Stimulated activated CD4-positive, alpha-beta T cell treated with anti-CD3 and anti-CD28 coated beads, Interleukin-1b, Interleukin-23, amount 100 ng/mL, for 24 hours (primary cell): ENCODE measurements at places on chromosomes 5 and 9.

GRCh38 chr9:27537027-27537435 lies 7.4 kb upstream of the MOB3B start:
- DNase-seq, result no peak

GRCh38 chr9:115058684-115059315 lies 59.2 kb downstream of the TNC start:
- no peak for DNase-seq

DNA sequence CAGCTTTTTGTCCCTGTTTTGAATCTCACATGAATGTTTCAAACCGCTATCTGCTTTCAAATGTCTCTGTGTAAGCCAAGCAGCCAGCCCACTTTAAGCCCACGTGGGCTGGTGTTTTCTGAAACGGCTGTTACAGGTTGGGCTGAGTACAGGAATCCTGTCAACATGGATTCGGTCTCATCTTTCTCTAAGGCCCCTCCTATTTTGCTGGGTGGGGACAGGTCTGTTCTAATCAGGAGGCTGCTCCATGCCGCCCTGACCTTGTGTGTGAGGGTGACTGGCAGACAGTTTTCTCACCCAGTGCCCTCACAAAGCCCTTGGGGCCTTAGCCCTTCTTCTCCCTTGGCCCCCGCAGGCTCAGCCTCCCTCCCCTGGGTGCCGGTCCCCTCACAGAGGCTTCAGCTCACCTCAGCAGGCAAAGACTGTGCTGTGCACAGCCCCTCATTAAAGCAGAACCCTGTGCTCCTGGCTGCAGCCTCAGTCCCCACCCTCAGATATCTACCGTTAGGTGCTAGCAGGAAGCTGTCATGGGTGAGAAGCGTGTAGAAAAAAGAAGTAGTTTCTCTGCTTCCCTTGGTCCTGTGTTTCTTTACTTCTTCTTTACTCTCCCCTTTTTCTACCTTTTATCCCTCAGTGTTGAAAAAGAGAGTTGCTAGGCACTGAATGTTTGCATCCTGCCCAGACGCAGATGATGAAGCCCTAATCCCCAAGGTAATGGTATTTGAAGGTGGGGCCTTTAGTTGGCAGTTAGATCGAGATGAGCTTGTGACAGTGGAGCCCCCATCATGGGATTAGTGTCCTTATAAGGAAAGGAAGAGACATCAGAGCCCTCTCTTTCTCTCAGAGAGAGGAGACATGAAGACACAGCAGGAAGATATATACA lies 205.7 kb downstream of the ADAMTS12 start:
- no peak for DNase-seq

GRCh38 chr5:57103317-57103907 lies 70.4 kb upstream of the GPBP1 start:
- DNase-seq, result no peak

GRCh38 chr5:93399675-93400074 lies 181.3 kb downstream of the NR2F1-AS1 start:
- DNase-seq, result no peak

GRCh38 chr9:18826248-18826647 lies 206.8 kb downstream of the SAXO1 start:
- no peak for DNase-seq

DNA sequence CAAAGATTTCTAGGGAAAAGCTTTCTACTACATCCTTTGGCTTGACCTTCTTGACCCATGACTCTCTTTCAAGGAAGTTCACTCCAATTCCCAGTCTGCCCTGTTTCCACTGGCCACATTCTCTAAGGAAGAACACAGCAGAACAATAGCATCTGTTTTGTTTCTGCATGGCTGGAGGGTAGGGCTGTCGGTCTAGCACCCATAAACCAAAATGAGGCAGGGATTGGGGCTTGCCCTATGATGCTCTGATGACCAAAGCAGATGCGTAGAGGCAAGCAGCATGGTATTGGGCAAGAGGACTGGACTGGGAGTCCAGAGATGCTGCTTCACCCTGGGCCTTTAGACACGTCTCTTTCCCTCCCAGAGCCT lies 24.1 kb downstream of the GOLGA2 start:
- DNase-seq, result no peak

DNA sequence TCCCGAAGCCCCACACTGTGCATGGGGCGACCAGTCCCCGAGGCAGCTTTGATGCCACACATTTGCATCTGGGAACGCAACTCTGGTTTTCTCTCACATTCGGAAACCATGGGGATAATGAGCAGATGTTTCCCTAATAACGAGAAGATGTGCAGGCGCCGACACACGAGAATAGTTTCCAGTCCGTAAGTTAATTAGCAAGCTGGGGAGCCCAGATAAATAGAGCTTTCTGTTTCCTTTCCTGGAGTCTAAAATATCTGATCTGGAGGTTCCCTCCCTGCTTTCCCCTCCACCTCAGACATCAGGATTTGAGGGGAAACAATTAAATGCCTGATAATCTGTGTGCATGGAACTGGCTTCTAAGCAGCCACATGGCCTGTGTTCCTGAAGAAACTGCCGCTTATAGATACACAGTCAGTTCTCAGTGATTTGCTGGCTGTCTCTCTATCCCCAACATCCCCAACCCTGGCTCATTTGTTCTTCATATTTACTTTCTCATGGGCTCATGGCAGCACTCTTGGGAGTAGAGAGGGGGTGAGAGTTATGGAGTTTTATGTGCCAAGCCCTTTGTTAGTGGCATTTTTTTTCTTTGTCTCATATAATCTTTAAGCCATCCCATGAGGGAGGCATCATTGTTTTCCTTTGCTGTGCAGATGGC lies 62.8 kb downstream of the PDZD2 start:
- no peak for DNase-seq

DNA sequence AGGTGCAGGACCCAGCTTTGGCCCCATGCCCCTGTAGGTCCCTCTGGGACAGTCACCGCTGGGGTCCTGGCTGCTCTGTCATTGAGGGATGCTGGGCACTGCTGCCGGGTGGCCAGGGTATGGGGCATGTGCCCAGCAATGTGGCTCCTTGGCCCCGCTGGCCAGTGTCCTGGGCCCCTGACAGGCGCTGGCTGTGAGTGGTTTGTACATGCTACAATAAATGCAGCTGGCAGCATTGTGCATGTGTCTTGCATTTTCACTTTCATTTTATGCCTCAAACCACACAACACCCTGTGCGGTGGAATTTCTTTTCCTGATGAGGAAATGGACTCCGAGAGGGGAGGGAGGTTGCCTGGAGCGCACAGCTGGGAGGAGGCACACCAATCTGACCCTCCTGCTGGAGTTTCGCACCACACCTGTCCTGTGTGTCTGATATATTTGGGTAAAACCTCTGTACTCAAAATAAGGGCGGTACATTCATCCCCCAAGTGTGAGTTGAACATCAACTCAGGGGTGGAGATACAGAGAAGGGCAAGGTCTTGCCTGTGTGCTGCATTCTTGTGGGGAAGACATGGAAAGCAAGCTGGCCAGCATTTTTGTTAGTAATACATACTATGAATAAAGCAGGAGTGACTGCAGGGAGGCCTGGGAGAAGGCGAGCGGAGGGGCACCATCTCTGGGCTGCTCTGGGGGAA lies 11.7 kb downstream of the TSPAN17 start:
- no peak for DNase-seq

- DNase-seq, result no peak
Observed at GRCh38 chr9:69395718-69396117, 70.7 kb downstream of the ENTREP1 start.

- DNase-seq, result no peak
Observed at GRCh38 chr5:127942246-127943060, 141.1 kb upstream of the SLC12A2 start.

DNA sequence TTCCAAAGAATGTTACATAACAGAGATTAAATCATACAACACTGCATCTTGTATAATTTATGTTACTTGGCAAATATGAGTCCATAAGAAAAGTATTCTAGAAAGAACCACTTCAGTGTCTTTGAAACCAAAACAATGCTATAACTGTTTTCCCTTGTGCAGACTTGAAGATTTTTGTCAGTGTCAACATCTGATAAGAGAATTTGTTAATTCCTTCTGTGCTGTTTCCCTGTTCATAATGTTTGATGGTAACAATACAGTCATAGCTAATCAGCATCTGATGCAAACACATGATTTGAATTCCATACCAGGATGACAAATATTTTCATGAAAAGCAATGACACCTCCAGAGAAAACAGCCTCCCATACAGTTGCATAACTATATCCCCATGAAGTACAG lies 306.8 kb downstream of the SEMA5A start:
- DNase-seq, result no peak

DNA sequence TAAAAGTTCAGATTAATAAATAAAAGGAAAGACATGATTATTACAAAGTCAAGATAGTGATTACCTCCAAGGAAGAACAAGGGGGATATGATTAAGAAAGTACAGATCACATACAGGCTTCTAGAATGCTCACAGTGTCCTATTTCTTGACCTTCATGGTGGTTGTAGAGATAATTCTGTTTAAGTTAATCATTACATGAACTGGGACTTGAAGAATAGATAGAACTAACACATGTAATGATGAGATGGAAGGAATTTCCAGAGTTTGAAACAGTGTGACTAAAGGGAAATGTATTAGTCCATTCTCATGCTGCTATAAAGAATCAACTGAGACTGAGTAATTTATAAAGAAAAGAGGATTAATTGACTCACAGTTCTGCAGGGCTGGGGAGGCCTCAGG lies 72.7 kb downstream of the LURAP1L start:
- no peak for DNase-seq

DNA sequence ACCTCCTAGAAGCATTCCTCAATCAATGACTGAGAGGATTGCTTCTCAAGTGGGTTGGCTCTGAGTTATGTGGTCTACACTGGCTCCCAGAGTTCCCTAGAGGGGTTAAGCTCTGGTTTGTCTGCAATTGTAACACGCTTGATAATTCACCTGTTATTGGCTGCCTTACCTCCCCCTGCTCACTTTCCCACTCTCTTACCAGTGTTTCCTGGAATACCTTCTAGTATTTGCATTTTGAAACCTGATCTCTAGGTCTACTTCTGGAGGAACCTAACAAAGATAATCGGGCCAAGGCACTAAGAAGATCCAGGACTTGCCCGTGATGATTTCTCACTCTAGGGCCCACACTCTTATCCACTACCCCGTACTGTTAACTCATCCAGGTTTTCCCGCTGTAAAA lies 110.1 kb upstream of the MAP3K1 start:
- DNase-seq, result no peak

- DNase-seq, result no peak
Observed at GRCh38 chr9:12414514-12414913, 278.7 kb upstream of the TYRP1 start.

DNA sequence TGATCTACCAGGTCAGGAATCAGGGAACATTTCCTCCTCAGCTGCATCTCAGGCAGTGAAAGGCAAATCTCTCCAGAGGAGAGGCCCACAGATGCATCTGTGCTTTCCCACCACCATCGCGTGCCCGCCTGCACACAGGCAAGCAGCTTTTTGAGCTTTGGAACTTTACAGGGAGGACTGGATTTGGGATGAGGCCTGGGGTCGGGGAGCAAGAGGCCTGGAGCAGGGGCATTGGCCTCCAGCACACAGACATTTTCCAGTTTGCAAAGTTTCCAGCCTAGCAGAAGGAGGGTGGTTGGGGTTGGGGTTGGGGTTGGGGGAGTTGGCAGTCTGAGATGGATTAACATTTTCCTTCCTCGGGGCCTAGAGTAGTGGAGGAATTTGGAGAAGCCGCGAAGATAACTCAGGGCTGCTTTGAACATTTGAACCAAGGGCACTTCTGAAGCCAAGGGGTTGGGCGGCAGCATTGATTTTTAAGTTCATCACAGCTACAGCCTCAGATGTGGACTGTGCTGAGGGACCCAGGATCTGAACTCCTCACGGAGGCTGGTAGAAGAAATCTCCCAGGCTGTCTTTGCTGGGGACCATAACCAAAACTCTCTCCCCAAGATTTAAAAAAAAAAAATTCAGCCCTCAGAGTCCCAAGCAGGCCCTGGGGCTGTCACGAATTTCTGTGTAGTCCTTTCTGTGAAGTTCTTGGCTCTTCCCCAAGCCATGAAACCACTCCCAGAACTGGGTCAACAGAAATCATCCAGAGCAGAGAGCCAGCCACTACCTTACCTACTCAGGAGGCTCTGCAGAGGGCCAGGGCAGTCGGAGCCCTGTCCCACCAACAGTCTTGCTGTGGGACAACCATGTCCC lies 25.6 kb downstream of the C5orf15 start:
- DNase-seq, result no peak

DNA sequence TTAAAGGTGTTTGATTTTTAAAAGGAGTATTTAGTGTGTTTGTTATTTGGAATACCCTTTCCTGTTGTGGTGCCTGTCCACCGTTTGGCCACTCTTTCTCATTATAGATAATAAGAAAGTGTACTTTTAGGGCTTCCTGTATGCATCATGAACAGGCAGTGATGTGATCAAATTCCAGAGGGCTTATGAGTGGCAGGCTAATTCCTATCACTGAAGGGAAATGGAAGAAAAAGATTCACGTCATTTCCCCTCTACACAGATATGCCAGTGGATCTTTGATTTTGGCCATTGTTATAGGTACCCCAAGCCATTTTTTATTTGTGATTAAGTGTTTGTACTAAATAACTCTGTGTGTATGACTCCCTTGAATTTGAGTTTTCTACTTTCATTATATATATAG lies 37.1 kb downstream of the RPS6 start:
- no peak for DNase-seq

- DNase-seq, result no peak
Observed at GRCh38 chr9:2321523-2322148, 300.0 kb upstream of the VLDLR start.

- DNase-seq, result no peak
Observed at GRCh38 chr5:59767681-59768151, 125.8 kb downstream of the PDE4D start.

DNA sequence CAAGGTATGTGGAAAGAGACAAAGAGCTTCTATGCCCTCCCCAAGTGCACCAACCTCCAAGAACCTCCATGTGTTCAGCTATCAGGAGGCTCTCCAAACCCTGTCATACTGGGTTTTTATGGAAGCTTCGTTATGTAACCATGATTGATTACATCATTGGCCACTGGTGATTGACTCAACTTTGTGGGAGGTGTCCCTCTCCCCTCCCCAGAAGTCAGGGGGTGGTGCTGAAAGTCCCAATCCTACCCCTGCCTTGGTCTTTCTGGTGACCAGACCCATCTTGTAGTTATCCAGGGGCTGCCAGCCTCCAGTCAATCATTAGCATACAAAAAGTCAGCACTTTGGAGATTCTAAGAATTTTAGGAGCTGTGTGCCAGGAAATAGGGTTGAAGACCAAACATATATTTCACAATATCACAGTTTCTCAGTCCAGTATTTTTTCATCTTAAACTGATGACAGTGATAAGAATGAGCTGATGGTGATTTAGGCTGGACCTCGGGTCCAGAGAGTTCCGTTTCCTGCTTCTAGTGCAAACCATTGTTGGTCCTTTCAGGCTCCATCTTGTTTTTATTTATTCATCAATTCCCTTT lies 27.3 kb upstream of the FANCC start:
- DNase-seq, result no peak

- no peak for DNase-seq
Observed at GRCh38 chr5:132009706-132010405, 1.6 kb downstream of the ACSL6 start.

- DNase-seq, result no peak
Observed at GRCh38 chr5:953535-954449, 54.8 kb upstream of the NKD2 start.

DNA sequence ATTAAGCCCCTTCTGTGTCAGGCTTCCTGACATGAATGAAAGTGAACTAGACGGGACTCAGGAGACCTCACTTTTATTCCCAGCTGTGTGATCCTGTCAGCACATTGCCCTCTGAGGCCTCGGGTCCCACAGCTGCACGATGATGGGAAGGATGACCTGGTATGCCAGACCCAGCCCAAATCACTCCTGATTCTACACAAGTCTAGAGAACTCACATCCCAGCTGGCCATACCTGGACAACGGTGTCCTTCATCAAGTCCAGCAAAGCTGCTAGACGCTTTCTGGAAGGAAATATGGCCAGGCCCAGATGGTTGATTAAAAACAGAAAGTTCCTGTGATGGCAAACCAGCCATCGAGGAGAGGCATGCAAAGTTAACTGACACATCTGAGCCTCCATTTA lies 118.0 kb upstream of the FSTL4 start:
- no peak for DNase-seq
